Hematopoietic multipotent progenitor cell treated with erythropoietin and hydrocortisone succinate and interleukin-3 and kit ligand, for 4 days (in vitro differentiated cells): ENCODE measurements at places on chromosomes 7 and 10.

GRCh38 chr7:47670729-47671128, 88.8 kb upstream of the TNS3 start:
- DNase-seq: peak; percentile 30

DNA sequence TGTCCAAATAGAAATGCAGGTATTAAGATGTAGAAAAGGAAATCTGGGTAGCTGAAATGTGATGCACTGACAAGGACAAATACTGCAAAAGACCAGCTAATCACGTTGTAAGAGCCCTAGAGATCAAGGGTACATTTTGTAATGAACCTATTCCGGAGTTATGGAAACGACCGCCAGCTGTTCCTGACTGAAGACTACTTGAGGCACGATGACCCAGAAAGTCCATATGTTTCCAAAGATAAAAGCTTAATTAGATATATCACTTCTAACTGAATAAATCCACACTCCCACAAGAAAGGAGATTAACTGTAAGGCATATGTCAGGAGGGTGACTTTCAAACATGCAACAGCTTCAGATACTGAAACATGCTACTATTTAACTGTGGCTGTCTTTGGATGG, 253.5 kb downstream of the NSUN6 start:
- DNase-seq: no peak

DNA sequence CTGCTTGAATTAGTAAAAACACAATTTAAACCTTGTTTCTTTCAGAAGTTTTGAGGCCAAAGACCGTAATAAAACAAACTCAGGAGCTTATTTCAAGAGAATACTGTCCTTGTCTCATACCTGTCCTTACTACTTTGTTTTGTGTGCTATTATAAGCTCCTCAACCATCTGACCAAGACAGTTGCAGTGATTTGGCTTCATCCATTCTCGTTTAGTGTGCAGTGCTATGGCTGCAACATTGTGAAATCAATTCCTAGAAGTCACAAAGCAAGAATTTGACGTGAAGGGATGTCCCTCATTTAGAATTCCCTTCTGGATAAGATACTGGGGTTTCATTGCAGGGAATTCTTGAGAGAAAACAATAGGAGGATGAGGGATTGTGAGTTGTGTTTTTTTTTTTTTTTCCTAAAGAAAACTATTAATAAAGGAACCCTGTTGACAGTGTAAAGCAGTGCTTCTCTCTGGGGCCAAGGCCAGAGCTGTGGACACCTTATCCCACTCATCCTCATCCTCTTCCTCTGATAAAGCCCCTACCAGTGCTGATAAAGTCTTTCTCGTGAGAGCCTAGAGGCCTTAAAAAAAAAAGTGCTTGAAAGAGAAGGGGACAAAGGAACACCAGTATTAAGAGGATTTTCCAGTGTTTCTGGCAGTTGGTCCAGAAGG, at the start of gene OIT3:
Gene OIT3 (plus strand): TSS at position 604 of the 663 bp plus-strand sequence. CDS start 60 bp downstream, outside the sequence.
- DNase-seq: no peak

DNA sequence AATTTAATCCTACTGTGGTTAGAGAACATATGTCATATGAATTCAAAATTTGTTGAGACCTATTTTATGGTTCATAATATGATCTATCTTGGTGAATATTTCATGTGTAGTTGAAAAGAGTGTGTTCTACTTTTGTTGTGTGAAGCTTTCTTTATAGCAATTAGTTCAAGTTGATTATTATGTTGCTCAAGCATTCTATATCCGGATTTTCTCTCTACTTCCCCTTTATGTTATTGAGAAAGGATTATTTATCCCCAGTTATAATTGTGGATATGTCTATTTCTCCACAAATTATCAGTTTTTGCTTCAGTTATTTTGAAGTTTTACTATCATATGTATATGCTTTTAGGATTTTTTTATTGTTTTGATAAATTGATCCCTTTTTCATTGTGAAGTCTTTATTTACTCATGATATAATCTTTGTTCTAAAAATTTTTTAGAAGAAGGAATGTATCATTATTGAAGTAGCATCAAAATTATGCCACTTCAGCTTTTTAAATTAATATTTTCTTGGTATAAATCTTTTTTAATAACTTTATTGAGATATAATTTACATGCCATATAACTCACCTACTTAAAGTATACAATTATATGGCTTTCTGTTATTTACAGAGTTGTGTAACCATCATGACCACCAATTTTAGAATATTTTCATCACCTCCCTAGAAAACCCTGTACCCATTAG, 12.0 kb upstream of the MEST start:
- DNase-seq: peak; percentile 48

DNA sequence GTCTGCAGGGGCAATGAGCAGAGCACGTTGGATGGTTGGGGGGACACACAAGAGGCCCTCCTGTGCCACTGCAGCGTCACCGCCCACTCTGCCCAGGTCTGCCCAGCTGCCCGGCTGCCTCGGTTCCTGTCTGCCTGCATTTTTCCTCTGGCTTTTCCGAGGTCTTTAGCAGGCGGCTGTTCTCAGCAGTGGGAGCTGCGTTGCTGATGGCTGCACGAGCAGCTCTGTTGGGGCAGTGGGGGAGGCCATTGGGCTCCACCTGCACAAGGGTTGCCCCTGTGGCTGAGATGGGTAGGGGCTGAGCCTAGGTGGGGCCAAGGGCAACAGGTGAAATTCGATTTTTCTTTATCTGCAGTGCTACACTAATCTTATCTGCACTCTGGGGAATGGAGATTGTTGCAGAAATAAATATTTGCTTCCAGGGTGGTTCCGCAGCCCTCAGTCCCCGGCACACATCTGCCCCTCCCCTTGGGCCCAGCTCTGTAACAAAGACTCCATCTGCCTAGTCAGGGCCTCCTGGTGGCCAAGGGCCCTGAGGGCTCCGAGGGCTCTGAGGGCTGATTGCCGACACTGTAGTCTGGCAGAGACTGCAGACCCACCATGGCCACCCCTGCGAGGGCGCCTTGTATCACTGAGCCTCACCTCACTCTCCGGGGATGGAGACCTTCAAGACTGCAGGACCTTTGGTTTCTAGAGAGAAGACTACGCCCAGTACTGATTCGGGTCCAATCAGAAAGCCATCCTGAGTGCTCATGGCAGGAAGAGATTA, 141.7 kb upstream of the SHH start:
- DNase-seq: no peak

- no peak for DNase-seq
Observed at GRCh38 chr7:15461576-15461975, 100.2 kb downstream of the AGMO start.

- DNase-seq: no peak
Observed at GRCh38 chr10:14683256-14683655, 91.4 kb downstream of the FAM107B start.

DNA sequence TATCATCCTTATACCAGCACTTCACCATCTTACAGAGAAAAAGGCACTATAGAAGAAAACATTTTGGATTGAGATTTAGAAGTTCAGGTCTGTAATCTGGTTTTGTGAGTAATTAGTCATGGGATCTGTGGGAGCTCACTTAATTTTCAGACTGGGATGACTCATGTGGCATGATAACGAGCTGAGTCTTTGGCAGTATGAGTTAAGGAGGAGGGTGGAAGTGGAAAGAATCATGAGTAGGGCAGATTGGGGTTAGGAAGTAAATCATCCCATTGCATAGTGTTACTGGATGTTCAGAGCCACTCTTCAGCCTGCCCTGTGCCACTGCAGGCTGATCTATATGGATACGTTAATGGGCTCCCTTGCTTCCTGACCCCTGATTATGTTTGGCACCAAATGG, 64.9 kb downstream of the ZNF92 start:
- peak; percentile 3 for DNase-seq

GRCh38 chr7:81577642-81578340, 192.1 kb downstream of the HGF start:
- no peak for DNase-seq

DNA sequence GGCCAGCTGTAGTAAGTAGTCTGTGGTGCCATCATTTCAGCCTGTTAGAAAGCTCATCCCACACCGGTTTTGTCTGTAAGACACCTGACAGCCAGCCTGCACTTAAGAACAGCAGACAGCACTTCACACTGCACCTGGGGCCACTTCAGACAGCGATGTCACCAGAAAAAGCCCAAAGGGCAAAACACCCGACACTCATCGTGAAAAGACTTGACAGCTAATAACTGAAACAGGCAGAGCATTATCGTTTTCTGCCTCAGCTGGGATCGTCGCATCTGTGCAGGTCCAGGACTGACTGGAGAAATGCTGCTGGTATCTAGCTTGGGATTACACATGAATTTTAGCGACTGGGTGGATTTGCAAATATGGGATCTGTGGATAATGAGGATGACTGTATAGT, 16.8 kb upstream of the LAT2 start:
- DNase-seq: no peak

DNA sequence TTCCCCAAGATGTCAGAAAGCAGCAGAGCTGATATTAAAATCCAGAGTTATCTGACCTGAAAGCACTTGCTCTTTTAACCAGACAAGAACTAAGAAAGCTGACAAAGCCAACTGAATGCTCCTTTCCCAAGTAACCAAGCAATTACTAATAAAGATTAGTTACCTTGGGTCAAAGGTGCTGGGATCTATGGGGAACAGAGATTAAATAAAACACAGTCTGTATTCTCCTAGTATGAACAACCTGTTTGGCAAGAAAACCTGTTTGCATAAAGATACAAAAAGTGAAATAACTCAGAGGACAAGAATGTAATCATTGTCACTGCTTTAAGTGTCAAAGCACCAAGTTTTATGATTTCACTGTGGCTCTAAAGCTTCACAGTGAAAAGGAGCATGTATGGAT, 35.7 kb downstream of the ITPRID1 start:
- no peak for DNase-seq

- no peak for DNase-seq
Observed at GRCh38 chr7:3164380-3164792, 120.7 kb upstream of the CARD11 start.

GRCh38 chr10:129343141-129343540, 123.9 kb upstream of the MGMT start:
- DNase-seq: no peak

GRCh38 chr7:32142649-32143048, 72.4 kb upstream of the PDE1C start:
- DNase-seq: no peak
